Jurkat, Clone E6-1 (cell line): ENCODE measurements at places on chromosomes 6 and 20.

DNA sequence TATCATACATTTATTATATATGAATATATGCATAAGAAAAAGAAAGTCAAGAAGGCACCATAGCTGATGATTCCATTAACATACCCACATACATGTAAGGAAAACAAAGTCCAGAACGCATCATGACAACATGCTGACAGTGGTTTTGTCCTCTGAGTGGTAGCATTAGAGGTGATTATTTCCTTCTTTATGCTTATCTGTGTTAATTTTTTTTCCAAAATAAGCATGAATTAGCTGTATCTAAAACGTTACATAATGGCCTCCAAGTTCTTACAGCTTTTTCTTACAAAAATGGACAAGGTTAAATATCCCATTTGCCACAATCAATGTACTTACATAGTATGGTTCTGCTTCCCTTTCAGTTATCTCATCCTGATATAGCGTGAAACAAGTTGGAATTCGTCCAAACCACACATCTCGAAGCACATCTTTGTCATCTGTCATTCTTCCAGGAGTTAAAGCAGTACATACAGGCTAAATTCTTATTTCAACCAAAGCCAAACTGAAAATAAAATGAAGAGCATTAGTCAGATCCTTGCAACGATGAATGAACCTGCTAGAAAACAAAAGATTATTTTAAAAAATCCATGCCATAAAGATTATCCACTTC is 9.7 kb downstream of the ATG5 start:
- DNase-seq: peak; percentile 53

- DNase-seq: peak; percentile 15
These were observed 507.3 kb upstream of the CITED2 start for GRCh38 chr6:139881728-139882211.

- peak; percentile 46 for DNase-seq
These were observed 78.0 kb downstream of the PTPN1 start for GRCh38 chr20:50588034-50588736.

- no peak for DNase-seq
These were observed 83.3 kb downstream of the SPTLC3 start for GRCh38 chr20:13092111-13092510.

- no peak for DNase-seq
These were observed 1067.5 kb upstream of the MAP3K7 start for GRCh38 chr6:91654357-91654756.

- DNase-seq: peak; percentile 95
These were observed 27.0 kb upstream of the TBC1D7 start for GRCh38 chr6:13355043-13355945.

GRCh38 chr6:112274774-112275173 is 20.4 kb upstream of the LAMA4 start:
- no peak for DNase-seq

- DNase-seq: no peak
These were observed 61.1 kb downstream of the NFATC2 start for GRCh38 chr20:51481341-51481914.

DNA sequence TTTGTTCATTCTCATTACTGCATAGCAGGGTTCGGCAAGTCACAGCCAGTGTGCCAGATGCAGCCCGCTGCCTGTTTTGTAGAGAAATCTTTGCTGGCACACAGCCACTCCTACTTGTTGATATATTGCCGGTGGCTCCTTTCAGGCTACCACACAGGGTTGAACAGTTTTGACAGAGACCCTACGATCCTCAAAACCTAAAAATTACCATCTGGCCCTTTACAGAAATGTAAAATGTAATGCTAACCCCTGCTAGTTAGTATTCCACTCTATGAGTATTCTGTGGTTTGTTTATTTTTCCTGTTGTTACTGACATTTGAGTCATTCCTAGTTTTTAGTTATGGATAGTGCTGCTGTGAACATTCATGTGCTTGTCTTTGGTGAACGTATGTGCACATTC is 11.5 kb downstream of the DHX35 start:
- DNase-seq: no peak

DNA sequence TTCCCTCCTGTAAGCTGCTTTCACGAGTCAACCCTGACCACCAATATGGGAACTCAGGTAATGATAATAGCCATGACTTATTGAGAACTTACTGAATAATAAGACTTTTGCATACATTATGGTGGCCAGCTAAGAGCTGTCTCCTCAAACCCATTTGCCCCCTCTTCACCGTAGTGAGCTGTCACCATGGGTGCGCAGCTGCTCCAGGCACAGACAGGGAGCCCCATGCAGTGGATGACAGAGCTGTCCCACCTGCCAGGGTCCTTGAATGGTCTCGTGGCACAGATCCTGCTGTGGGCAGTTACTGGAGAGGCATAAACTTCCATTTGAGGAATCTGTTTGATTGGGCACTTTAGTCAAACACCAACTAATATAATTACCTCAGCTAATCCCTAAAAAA is 1.9 kb downstream of the SLC22A16 start:
- DNase-seq: no peak

DNA sequence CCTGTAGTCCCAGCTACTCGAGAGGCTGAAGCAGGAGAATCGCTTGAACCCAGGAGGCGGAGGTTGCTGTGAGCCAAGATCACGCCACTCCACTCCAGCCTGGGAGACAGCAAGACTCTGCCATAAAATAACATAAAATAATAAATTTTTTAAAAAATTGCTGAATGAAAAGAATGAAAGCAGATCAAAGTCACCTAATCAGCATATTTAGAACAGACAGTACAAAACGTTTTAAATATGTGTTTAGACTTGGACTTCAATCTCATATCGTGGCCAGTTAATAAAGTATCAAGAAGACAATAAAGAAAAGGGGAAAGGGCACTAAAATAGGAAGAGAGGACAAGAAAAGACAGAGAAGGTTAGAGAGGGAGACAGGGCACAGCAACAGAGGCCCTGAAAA is 74.6 kb downstream of the EPM2A start:
- DNase-seq: no peak

GRCh38 chr6:81753711-81754577 is 1.5 kb upstream of the TENT5A start:
- peak; percentile 25 for DNase-seq

GRCh38 chr6:94150886-94151285 is 731.5 kb upstream of the EPHA7 start:
- DNase-seq: no peak

GRCh38 chr6:52497652-52498408 is 77.7 kb downstream of the EFHC1 start:
- DNase-seq: no peak

DNA sequence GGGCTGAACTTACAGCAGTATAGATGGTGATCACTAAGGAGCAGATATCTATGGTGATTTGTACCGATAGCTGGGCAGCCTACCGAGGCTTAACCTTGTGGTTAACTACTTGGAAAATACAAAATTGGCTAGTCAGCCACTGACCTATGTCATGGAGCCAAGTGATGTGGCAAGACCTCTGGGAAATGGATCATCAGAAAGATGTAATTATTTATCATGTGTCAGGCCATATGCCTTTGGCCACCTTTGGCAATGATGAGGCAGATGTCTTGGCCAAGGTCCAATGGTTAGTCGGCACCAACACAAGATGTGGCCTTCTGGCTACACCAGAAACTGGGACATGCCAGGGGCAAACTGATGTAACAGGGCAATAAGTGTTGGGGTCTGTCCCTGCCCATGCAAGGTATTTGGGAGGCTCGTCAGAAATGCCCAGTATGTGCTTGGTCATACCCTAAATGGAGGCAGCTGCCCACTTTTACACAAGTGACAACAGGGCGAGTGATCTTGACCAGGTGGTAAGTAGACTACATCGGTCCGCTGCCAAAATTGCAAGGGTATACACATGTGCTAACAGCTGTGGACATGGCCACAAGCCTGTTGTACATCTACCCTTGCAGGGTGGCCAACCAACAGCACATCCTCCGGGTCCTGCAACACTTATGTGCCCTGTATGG is 30.1 kb downstream of the HDDC2 start:
- no peak for DNase-seq

DNA sequence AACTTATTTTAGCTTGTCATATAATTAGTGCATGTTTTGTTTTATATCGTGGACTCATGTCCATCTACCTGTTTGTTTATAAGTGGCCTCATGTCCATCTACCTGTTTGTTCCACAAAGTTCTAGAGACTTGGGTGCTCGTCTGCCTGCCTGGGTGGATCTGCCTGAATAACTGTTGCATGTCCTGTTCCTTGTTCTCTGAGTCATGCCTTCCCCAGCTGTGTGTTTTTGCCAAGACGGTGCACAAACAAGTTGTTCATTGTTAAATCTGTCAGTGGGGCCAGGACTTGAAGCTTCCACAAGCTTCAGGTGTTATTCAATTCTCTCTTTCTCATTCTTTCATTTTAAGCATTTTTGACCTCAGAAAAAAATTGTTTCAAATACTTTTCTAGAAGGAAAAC is 358.0 kb upstream of the CITED2 start:
- no peak for DNase-seq

- no peak for DNase-seq
These were observed 494.2 kb upstream of the JAG1 start for GRCh38 chr20:11168026-11168425.

GRCh38 chr6:48765352-48765961 is 654.5 kb upstream of the PTCHD4 start:
- DNase-seq: peak; percentile 18

- DNase-seq: no peak
These were observed 11.6 kb upstream of the MOXD1 start for GRCh38 chr6:132412656-132413498.

DNA sequence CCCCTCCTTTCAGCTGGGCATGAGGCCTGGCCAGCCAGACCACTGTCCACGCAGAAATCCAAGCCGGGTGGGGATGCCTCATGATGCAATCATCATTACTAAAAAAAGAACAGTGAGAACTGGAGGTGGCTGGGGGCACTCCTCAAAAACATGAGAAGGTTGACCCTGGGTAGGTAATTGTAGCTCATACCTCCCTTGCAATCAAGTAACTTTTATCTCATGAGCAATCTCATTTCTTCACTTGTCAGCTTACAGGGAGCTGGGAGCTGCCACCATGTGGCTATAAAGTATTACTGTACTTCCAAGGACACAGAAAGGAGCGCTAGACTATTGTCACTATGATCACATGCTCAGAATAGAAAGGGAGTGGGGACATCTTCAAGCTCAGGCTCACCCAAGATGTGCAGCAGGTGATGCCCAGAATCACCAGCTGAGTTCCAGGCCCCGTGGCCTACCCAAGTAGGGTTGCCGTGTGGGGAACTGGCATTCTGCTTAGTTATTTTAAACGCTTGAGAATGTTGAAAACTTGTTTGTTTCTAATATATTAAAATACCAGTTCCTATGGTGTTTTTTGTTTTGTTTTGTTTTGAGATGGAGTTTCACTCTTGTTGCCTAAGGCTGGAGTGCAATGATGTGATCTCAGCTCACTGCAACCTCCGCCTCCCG is 3.0 kb upstream of the CDH26 start:
- peak; percentile 65 for DNase-seq

DNA sequence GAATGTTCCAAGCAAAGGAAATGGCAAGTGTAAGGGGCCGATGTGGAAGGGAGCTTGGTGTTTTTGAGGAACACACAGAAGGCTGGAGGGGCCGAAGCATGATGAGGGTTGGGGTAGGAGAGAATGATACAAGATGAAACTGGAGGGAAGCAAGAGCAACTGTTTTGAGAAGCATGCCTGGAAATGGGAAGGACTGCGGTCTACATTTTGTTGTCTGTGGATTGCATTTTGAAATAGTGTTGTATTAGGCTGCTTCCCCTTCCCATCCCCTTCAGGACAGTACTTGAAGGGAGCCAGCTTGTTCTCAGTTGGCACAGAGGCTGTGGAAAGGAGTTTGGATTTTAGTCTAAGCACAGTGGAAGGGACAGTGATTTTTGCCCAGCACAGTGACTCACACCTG is 2.2 kb downstream of the TM9SF4 start:
- DNase-seq: no peak

GRCh38 chr20:46600286-46600752 is 49.9 kb upstream of the OCSTAMP start:
- DNase-seq: no peak

- DNase-seq: no peak
These were observed 3.3 kb downstream of the MYO6 start for GRCh38 chr6:75752365-75752764.

- no peak for DNase-seq
These were observed 2.1 kb downstream of the SERPINB9 start for GRCh38 chr6:2900821-2901644.

- DNase-seq: no peak
These were observed 144.9 kb downstream of the SOX4 start for GRCh38 chr6:21738180-21739094.

GRCh38 chr6:108872141-108872557 is 23.9 kb downstream of the ARMC2 start:
- no peak for DNase-seq

GRCh38 chr6:143155681-143156080 is 95.0 kb downstream of the AIG1 start:
- DNase-seq: no peak

DNA sequence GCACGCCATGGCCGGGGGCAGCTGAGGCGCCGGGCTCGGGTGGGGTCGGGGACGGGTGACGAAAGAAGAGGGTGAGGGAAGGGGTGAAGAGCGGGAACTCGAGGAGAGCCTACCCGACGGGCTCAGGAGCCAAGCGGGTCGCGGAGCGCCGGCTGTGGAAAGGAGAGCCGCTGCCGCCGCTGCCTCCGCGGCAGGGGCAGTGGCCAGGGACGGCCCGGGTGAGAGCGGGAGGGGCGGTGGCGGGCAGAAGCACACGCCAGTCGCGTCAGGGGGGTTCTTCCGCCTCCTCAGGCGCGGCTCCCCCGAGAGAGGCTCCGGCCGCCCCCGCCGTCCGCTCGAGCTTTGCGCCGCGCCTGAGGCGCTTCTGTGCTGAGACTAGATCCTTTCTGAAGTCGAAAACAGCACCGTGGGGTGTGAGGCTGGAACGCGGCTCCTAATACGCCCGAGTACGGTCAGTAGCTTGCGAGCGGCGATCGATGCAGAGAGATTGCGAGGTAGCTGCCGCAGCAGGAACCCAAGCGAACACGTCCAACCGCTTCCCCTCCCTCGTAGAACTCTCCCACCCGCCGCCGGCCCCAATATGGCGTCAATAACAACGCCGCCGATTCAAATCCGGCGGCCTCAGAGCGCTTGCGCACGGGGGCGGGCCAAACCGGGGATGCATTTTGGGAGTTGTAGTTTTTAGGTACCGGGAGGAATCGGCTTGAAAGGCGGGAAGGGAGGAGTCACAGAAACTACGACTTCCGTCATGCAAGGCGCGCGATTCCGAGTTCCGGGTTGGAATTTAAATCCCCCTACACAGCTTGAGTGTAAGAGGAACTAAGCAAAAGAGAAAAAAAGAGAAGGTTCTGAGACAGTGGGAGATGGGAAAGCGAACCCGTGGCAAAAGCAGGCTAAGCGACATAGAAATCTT is at the start of gene AKIRIN2:
TSS of gene AKIRIN2 (minus strand) at position 558 of the 913 bp plus-strand sequence. CDS start at position 9, 549 bp downstream.
- peak; percentile 98 for DNase-seq
